ENCODE measurements at places on chromosomes 13 and 19.

DNA sequence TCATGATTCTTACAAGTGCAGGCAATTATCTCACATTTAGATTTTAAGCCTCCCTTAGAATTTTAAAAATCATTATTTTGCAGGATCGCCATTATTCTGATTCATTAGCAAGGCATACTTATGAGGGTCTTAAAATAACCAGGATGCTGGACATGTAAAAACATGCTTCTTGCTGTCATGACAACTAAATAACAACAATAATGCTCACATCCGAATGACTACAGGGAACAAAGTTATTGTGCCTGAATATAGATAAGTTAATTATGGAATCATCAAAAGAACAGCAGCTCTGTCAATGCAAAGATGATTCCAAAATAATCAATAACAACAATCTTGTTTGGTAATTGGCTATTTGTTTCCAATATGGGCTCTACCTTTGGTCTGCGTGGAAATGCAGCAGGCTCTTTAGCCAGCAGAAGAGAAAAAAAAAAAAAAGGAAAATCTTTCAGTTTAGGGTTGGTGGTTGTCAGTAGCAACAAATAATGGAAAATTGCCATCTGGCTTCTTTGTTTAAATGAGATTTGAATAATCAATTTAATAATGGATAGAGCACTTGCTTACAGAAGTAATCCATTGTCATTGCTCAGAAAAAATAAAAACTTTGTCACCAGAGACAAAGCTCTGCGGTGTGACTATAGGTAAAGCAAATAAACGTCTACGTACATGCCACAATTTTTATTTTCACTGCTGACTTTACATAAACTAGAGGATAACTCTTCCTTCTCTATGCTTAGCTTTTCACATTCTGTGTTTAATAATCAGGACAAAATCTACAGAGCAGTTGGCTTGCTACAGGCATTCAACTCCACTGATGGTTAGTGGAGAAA, 468.9 kb upstream of the TSHZ3 start:
- no peak for DNase-seq

GRCh38 chr19:3238066-3238561, 13.7 kb downstream of the CELF5 start:
- no peak for DNase-seq

- no peak for DNase-seq
Measured at GRCh38 chr13:21544515-21544914, 59.5 kb downstream of the MICU2 start.

- DNase-seq = no peak
Measured at GRCh38 chr13:77678691-77679235, 18.7 kb upstream of the SLAIN1 start.

GRCh38 chr19:16661480-16662034, 618 bp downstream of the TMEM38A start:
- DNase-seq = no peak

DNA sequence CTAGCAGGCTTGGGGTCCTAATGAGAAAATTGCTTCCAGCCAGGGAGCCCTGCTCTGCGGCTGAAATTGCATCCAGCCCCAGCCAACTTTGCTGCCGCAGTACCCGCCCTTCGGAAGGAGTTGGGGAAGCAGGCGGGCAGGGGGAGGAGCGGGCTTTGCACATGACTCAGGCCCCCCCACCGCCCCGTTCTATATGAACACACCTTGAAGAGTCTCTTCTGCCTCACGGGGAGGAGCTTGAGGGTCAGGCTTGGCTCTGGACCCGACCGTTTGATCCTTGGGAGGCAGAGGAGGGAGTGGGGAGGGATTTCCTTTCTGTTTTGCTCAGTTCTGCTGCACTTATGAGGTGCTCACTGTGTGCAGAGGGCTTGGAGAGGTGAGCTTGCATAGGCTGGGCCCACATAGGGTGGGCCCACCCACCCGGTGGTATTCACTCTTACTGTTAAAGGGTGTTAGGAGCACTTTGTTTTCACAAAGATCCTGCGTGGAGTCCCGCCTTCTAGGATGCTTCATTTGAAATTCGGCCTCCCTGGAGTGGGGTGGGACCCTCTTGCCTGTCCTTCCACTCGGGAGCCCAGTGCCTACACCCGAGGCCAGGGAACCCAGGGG, 46.5 kb downstream of the LYL1 start:
- no peak for DNase-seq

DNA sequence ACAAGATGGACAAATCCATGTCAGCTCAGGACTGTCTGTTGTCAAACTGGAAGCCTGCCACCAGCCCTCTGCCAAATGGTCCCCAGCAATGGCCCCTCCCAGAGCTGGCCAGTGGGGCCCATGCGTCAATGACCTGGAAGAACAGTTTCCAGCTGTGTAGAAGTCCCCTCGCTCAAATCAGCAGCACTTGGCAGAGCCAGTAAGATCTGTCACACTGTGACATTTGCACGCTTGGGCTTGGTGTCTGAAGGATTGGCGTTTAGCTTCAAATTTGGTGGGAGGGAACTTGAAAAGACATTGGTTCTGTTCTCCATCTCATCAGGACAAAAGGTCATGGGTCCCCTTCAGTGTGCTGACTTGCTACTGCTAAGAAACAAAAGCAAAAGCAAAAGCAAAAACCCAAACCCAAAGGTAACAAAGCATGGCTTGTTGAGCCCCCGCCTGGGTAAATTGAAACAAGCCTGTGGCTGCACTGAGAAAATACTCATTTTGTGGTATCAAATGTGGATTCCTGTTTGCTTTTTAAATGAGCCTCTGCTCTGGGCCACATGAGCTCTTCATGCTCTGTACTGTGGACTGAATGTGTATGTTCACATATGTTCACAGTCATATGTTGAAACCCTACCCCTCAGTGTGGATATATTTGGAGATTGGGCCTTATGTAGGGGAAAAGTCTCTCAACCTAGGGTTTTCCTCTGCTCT, 253.6 kb upstream of the MAB21L1 start:
- no peak for DNase-seq

DNA sequence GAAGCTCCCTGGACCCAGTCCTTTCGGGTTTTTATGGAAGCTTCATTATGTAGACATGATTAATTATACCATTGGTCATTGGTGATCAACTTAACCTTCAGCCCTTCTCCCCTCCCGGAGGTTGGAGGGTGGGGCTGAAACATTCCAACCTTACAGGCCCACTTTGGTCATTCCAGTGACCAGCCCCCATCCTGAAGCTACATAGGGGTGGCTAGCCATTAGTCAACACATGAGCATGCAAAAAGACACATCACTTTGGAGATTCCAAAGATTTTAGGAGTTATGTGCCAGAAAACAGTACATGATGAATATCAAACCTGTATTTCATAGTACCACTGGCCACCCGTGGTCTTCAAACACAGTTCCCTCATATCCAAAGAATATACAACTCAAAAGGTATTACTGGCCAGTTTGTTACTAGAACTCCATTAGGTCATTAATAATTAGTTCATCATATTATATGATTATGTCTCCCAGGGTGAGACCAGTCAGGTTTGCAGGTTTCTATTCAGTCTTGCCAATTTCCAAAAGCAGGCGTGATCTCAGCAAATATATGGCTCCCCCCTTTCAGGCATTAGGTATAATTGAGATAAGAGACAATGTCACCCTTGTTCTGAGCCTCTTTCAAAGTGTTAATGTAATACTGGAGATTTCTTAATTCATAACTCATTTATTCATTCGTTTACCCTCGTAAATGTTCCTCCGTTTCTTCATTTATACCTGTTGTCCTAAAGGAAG, 11.1 kb downstream of the PPP5C start:
- no peak for DNase-seq
